Epithelial cell of proximal tubule (primary cell): ENCODE measurements at places on chromosomes 11 and 22. TPM values are rescaled to one million over a fixed set of nuclear protein-coding genes. Genes with fewer than 3 reads are reported as not detected.

DNA sequence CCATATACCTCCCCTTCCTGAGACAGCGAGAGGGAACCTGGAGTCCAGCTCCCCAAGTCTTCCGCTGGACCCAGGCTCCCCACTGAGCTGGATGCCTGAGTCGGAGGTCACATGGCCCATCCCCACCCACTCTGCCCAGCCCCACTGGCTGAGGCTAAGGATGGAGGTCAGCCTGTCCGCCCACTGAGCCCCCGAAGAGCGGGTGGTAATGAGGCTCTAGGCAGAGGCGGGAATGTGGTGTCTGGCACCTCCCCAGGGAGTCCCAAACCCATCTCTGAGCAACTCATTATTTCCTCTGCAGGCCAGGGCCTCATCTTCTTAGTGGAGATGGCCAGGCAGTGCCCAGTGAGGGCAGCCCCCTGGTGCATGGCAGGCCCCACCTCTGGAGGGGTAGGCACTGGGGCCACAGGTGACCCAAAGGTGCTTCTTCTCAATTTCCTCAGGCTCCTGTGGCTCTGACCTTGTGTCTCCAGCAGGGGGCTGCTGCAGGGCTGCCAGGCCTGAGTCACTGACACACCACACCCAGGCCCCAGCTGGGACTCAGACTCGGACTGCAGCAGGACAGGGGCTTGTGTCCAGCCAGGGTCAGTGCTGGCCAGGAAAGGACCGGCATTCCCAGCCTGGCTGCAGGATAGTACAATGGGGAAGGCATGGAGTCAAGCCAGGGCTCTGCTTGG, 10.2 kb upstream of the PDE2A start:
- DNase-seq: no peak

Gene RASD2
- 0.07 and 0.12 TPM in 2 replicates for total RNA-seq

- DNase-seq: no peak
These were observed 714 bp downstream of the SDF2L1 start for GRCh38 chr22:21642584-21643448.

GRCh38 chr11:110356762-110357671, 60.6 kb upstream of the RDX start:
- no peak for DNase-seq

Gene OTOG
- total RNA-seq: not detected in 2 replicates

DNA sequence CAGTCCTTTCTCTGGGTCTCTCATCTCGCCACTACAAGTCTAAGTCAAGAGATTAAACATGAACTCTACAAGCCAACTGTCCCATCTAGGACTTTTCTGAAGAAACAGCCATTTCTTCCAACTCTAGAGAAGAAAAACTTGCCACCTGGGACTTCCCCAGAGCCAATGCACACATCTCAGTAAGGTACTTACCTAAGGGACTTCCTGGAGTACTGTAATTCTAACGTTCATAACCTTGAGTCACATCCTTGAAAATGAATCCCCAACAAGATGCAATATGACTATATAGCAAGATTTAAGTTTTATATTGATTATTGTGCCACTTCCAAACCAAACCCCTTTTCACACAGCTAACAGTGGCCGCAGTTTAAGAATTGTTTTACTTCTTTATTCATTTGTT, 11.9 kb upstream of the ISX start:
- no peak for DNase-seq

- no peak for DNase-seq
These were observed 8.2 kb upstream of the ENDOD1 start for GRCh38 chr11:95081412-95081811.

DNA sequence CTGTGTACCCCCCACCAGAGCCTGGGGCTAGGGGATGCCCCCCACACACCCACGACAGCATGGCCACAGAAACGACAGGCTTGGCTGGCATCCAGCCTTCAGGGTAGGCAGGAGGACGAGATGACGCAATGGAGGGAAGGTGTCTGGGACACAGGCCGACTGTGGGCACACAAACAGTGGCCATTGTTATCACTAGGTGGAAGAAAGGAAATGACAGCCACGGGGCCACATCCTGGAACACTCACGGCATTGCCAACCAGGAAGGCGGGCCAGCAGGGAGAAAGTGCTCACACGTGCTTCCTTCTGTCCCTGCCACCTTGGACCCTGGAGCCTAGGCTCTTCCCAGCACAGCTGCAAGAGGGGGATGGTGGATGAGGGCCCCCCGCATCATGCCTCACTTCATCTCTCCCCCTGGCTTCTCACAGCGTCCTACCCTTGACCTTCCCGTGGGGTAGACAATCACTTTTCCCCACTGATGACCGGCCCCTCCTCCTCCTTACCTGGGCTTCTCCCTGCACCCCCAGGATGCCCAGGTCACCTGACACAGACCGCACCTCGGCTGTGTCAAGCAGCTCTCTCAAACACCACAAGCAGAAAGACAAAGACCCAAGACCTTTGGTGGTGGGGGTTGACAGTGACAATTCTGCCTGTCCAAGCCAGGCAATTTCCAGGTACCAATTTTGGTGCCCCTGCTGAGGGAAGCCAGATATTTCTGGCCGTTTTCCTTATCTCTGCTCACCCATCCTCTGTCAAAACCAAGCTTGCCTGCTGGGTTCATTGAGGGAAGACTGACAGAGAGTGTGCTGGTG, 8.6 kb downstream of the PLA2G6 start:
- no peak for DNase-seq

Gene GPR83
- 0.07 and 0.12 TPM in 2 replicates for total RNA-seq

DNA sequence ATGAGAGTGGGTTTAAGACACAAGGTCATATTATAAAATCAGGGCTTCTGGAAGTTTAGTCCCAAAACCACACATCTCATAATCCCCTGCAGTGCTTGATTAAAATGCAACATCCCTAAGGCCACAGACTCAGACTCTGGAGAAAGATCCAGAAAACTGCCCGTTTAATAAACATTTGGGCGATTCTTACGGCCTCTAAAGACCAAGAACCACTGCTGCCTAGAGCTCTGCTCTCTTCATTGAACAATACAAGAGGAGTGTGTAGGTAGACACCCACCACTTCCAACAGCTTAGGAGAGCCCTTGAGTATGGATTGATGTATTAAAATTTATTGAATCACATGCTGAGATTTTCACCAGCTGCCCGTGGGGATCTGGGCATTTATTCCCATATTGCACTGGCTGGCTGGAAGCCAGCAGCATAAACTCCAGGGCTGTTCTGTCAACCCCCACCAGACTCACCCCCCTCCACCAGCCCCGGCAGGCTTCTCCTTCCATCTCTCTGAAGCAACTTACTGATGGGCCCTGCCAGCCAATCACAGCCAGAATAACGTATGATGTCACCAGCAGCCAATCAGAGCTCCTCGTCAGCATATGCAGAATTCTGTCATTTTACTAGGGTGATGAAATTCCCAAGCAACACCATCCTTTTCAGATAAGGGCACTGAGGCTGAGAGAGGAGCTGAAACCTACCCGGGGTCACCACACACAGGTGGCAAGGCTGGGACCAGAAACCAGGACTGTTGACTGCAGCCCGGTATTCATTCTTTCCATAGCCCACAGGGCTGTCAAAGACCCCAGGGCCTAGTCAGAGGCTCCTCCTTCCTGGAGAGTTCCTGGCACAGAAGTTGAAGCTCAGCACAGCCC, 749 bp upstream of the BEST1 start:
- DNase-seq: no peak

GRCh38 chr22:49961005-49961600, 531 bp downstream of the PIM3 start:
- DNase-seq: no peak
